NCI-H510A treated with DMSO at 0.1 percent for 48 hours (cell line): ENCODE measurements at places on chromosomes 11 and 22.

- DNase-seq, result no peak
These were observed 1.9 kb downstream of the SCYL1 start for GRCh38 chr11:65526744-65527143.

DNA sequence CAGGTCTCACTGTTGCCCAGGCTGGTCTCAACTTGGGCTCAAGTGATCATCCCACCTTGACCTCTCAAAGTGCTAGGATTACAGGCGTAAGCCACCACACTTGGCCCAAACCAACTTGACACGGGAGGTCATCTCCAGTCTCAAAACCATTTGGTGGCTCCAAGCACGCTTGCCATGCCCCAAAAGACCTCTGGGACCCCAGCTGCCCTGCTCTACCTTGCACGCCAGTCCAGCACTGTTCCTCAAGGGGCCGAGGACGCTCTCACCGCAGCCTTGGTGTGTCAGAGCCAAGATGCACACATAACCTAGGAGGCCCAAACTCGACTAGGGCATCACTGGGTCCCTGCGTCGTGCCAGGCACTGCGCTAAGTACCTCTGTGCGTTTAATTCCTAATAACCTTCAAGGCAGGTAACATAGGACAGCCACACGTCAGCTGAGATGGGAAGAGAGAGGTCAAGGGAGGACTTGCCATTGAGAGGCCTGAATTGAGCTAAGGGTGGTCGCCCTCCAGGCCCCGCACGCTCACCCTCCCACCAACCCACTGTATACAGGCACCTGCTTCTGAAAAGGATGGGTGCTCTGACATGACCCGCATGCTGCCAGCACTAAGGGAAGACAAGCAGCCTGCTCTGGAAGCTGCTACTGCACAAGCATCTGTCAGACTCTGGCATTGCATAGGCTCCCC is 4.6 kb upstream of the GAS2L1 start:
- DNase-seq, result no peak

DNA sequence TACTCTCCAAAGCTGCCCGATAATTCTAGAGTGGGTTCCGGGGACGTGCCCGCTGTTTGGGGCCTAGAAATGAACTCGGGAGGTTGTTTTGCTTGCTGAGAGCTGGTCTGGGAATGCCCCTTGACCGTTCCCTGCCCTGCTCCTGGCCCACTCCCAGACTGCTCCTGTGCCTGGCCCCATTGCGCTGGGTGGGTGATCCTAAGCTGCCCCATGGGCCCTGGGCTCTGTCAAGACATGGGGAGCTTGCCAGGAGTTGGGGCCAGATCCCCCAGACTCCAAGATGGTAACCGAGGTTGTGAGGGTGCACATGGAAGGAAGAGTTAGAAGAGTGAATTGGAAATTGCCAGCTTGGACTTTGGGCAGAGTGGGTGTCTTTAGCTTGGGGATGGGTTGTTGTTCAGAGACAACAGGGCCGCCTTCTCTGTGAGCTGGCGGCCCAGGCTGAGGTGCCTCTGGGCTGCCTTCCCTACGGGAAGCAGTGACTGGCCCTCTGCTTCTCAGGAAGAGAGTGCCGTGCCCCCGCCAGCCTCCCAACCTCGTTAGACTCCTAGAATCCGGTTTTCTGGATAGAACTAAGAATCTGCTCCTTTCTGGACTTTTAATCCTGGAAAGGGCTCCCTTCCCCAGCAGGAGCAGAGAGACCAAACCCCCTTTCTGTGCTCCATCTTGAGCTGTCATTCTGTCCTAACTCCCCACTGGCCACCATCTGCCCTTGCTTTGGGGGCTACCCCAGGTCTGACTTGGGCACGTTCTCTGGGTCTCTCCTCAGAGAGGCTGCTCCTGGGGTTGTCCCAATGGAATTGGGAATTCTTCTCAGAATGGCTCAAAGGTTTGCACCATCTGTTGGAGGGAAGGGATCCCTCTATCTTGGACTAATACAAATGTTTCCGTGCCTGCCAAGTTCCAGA is 1.8 kb downstream of the ST3GAL4 start:
- no peak for DNase-seq

- DNase-seq, result no peak
These were observed 13.1 kb downstream of the C1QTNF6 start for GRCh38 chr22:37174964-37175363.

- DNase-seq, result peak; percentile 19
These were observed 85.2 kb downstream of the RELT start for GRCh38 chr11:73461335-73461840.
